ENCODE measurements at places on chromosomes 5 and 9. TPM values are rescaled to one million over a fixed set of nuclear protein-coding genes. Genes with fewer than 3 reads are reported as not detected.

ECSCR gene
- 6.1 TPM for total RNA-seq

FOXD4L5 gene
- total RNA-seq, result not detected

NTNG2 gene
- 0.28 TPM for total RNA-seq

CDC20B gene
- total RNA-seq, result not detected

DNA sequence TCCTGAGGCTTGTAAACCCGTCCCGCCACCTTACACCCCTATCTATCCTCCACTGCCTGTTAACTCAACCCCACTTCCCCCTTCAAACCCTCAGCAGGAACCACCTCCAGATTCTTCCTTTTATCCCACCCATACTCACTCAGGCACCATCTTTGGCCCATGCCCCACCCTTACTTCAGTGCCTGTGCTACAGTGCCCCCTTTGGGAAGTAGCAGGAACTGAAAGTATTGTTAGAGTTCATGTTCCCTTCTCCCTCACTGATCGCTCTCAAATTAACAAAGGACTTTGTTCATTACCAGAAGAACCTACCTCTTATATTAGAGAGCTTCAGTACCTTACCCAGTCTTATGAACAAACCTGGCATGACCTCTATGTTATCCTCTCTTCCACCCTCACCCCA lies 92.2 kb upstream of the MOCS2 start:
- no peaks in the 10 kb centered on the region for H3K4me1 ChIP-seq
- DNase-seq, result no peak
- H3K36me3 ChIP-seq, result no peaks in the 10 kb centered on the region
- no peak overlapping the region for H3K27ac ChIP-seq
- no peaks in the 10 kb centered on the region for H3K27me3 ChIP-seq

GRCh38 chr5:109953761-109954160 lies 264.0 kb downstream of the MAN2A1 start:
- H3K4me3 ChIP-seq, result no peak overlapping the region
- no peaks in the 10 kb centered on the region for H3K36me3 ChIP-seq
- DNase-seq, result no peak

GRCh38 chr9:126429190-126429589 lies 102.6 kb downstream of the MVB12B start:
- no peaks in the 10 kb centered on the region for H3K27me3 ChIP-seq
- no peak for DNase-seq
- no peaks in the 10 kb centered on the region for H3K4me1 ChIP-seq
- no peak overlapping the region for H3K4me3 ChIP-seq
- H3K36me3 ChIP-seq, result no peaks in the 10 kb centered on the region

DNA sequence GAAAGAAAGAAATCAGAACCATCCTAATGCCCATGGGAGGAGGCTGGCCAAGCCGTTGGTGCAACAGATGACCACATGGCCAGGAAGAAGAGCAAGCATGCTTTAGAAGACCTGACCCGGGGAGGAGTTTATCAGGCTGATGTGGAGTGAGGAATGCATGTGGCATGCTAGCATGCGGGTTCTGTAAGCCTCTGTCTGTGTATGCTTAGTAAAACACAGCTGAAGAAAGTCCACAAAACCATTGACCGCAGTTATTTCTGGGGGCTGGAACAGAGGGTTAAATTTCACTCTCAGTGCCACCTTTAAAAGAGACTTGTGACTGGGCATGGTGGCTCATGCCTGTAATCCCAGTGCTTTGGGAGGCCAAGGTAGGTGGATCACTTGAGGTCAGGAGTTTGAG lies 19.1 kb downstream of the GFI1B start:
- no peaks in the 10 kb centered on the region for H3K4me1 ChIP-seq
- no peaks in the 10 kb centered on the region for H3K36me3 ChIP-seq
- H3K27me3 ChIP-seq, result peaks cover 23% of the 10 kb centered on the region
- DNase-seq, result no peak

- no peak overlapping the region for H3K27ac ChIP-seq
- H3K27me3 ChIP-seq, result no peaks in the 10 kb centered on the region
- no peak overlapping the region for H3K4me3 ChIP-seq
- no peaks in the 10 kb centered on the region for H3K4me1 ChIP-seq
Observed at GRCh38 chr5:176508603-176509002, 28.6 kb downstream of the RNF44 start.

DNA sequence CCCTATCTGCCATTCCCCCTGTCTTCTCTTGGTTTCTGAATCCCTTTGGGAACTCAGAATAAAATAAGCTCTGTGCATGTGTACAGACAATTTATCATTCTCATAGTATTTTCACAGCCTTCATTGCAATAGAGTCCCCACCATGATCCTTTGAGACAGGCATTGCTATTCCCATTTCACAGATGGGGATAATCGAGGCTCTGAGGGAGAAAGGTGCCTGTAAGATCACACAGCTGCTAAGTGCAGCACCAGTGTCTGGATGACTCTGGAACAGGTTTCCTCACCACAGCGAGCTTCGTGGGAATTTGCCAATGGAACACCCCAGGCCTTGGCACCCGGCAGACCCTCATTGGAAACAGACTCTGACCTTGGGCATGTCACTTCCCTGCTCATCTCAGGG lies 293.6 kb downstream of the NSG2 start:
- peaks cover 21% of the 10 kb centered on the region for H3K27me3 ChIP-seq
- no peak overlapping the region for H3K4me3 ChIP-seq
- H3K36me3 ChIP-seq, result no peaks in the 10 kb centered on the region

DNA sequence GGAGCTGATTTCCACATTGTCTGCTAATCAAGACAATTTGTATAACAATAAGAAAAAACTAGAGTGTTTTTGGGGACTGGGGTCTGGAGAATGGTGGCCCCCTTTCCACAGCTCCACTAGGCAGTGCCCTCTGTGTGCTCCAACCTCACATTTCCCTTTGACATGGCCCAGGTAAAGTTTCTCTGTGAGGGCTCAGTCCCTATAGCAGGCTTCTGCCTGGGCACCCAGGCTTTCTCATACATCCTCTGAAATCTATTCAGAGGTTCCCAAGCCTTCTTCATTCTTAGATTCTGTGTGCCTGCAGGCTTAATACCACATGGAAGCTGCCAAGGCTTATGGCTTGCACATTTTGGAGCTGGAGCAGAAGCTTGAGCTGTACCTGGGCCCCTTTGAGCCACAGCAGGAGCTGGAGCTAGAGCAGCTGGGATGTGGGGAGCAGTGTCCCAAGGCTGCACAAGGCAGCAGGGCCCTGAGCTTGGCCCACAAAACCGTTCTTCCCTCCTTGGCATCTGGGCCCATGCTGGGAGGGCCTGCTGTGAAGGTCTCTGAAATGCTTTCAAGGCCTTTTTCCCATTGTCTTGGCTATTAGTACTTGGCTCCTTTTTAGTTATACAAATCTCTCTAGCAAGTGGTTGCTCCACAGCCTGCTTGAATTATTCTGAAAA lies 49.1 kb upstream of the VPS13A start:
- no peaks in the 10 kb centered on the region for H3K36me3 ChIP-seq
- no peak overlapping the region for H3K27ac ChIP-seq
- no peaks in the 10 kb centered on the region for H3K27me3 ChIP-seq
- H3K4me1 ChIP-seq, result peaks cover 10% of the 10 kb centered on the region
- H3K4me3 ChIP-seq, result no peak overlapping the region

- H3K4me3 ChIP-seq, result no peak overlapping the region
- H3K27me3 ChIP-seq, result no peaks in the 10 kb centered on the region
- H3K4me1 ChIP-seq, result peaks cover 7% of the 10 kb centered on the region
- DNase-seq, result no peak
- no peaks in the 10 kb centered on the region for H3K36me3 ChIP-seq
Observed at GRCh38 chr9:107546859-107547258, 57.3 kb upstream of the KLF4 start.
